NCI-H1930 (cell line): ENCODE measurements at places on chromosomes 2 and 18.

DNA sequence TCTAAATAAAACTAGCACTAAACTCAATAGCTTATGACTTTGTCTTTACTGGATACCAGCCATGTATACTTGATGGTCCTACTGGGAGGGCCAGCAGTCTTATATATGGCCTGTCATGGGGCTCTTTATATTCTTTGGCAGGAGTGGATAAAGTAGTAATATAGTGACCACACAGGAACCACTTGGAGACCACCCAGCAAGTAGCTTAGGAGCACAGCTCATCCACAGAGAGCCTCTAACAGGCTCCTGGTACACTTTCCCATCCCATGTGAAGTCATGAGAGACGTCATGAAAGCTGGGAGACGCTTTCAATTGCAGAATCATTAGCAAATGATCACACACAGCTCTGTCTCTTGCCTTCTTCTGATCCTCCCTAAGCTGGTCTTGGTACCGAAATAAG, 360.9 kb upstream of the ACVR2A start:
- DNase-seq = no peak

GRCh38 chr2:238518172-238518820, 91.6 kb downstream of the ASB1 start:
- DNase-seq = no peak

DNA sequence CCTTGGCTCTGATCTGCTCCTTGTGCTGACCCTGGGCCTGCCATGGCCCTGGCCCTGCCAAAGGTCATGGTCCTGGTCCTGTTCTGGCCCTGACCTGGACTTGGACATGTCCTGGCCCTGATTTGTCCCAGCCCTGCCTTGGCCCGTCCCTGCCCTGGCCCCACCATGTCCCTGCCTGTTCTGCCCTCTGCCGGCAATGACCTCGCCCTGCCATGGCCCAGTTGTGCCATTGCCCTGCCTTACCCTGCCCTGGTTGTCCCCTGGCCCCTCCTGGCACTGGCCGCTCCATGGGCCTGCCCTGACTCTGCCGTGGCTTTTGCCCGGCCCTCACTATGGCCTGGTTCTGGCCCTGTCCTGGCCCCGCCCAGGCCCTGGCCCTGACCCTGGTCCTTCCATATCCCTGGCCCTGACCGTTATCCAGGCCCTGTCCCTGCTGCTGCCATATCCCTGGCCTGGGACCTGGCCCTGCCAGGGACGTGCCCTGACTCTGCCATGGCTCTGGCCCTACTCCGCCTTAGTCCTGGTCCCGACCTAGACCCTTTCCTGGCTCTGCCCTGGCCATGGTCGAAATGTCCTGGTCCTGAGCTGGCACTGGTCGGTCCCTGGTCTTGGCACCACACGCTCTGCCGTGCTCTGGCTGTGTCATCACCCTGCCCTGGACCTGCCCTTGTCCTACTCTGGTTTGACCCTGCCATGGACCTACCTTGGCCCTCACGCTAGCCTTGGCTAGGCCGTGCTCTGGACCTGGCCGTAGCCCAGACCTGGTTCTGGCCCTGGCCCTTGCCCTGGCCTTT, 6.8 kb upstream of the ANKRD62 start:
- no peak for DNase-seq

DNA sequence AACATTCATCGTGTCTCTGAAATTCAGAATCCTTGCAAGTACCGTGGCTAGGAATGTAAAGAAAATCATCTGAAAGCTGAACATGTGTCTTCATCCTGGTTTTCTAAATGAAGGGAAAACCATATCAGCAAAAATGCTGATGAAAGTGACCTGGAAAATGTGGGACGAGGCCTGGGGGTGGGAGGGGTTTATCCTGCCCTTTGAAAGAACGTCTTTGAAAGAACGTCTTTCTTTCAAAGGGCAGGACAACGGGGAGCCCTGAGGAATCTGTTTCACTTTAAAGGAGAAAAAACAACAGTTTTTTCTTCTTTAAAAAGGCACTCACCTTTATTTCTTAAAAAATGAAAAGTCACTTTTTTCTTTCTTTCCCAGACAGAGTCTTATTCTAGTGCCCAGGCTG, 185.2 kb downstream of the ALPK2 start:
- DNase-seq = no peak

DNA sequence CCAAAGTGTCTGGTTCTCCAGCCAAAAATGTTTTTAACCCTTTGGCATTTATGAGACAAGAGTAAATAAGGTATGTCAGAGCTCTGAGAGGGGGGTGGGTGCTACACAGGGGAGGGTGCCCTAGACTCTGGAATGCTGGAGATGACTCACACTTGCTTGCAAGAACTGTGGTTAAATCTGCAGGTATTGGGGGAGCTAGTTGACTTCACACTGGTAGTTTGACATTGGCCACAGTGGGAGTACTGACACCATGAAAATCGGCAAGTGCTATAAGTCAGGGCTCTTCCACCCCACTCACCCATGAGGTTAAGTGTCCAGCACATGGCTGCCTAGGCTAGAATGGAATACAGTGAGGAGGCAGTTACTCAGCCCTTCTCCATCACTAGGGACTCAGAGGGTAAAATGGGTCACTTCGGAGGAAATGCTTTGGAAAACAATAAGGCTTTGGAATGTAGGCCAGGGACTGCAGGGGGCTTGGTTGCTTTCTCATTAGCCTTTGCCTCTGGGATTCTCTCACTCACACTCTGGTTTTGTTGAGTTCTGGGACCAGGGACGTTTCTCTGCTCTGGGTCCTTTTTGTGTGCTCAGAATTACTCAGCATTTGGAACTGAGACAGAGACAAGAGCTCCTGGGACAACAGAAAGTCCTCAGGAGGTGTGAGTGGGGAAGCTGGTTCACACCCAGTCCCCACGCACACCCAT, 91.6 kb downstream of the ACKR3 start:
- DNase-seq = no peak
